ENCODE measurements at places on chromosomes 6 and 20.

DNA sequence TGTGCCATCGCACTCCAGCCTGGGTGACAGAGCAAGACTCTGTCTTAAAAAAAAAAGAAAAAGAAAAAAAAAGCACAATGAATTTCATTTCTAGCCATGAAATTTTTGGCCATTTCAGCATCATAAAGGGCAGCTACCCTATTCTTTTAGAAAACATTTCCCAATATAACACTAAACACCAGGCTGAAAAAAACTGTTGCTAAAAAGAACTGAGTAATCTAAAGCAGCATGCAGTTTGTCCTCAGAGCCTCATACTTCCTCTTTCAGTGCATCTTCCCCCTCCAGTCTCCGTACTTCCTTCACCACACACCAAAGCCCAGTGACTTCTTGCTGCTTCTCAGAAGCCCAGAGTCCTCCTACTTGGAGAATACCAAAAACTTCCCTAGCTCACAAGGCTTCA is 5.6 kb upstream of the IFNGR1 start:
- DNase-seq: no peak

GRCh38 chr6:31423550-31423949 is 20.2 kb downstream of the MICA start:
- no peak for DNase-seq

DNA sequence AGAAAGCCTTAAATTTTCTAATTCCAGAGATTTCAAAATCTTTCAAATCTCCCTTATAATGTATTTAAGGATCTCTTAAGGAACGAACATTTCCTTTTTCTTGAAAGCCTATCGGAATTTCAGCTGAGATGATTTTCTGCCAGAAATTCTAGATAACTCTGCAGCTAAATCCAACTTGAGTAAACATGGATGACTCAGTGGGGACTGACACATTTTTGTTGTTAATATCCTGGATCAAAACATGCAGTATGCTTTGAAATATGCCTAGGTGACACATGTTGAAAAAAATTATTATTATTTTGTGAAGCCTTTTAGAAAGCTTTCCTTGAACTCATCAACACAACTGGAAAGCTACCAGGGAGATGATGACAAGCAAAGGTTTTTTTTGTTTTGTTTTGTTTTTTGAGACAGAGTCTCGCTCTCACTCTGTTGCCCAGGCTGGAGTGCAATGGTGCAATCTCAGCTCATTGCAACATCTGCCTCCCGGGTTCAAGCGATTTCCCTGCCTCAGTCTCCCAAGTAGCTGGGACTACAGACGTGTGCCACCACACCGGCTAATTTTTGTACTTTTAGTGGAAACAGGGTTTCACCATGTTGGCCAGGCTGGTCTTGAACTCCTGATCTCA is 140.1 kb upstream of the SNX9 start:
- peak; percentile 72 for DNase-seq

- no peak for DNase-seq
Observed at GRCh38 chr20:8304124-8304816, 172.2 kb downstream of the PLCB1 start.

- no peak for DNase-seq
Observed at GRCh38 chr6:28215425-28215824, 9.7 kb upstream of the ZSCAN9 start.

- no peak for DNase-seq
Observed at GRCh38 chr6:39758905-39759605, 33.1 kb upstream of the DAAM2 start.

- peak; percentile 38 for DNase-seq
Observed at GRCh38 chr20:11204926-11205768, 531.3 kb upstream of the JAG1 start.

- no peak for DNase-seq
Observed at GRCh38 chr6:82720992-82721391, 344.6 kb downstream of the UBE3D start.

- DNase-seq: peak; percentile 24
Observed at GRCh38 chr6:150352321-150353296, 16.2 kb upstream of the IYD start.

DNA sequence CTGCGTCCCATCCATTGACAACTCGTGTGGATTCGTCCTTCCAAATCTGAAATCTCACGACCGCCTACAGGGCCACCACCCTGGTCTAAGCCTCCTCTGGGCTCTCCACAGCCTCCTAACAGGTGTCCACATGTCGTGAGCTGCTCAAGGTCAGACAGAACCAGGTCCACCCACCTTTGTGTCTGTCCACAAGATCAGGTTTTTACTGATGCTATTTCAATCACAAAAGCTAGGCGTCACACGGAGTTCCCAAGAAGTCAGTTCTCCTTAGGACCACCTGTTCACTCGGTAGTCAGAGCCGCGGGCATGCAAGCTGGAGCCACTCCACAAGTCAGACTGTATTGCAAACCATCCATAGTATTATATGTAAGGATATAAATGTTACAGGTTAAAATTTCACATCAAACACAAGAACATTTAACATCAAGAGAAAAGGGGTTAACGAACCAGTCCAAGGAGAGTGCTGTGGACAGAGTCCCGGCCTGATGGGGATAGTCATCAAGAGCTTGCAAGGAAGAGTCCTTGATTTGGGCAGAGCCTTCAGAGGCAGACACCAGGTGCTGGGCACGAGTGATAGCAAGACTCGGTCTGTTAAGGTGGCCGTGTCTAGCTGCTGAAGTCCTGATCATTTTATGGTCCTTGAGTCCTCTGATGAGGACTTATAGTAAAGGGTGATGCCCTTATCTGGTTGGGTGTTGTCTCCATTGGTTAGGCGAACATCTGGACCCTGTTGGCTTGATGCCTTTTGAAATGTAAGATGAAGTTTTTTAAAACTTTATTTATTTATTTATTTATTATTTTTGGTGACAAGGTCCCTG is 731 bp upstream of the DNPH1 start:
- DNase-seq: no peak

GRCh38 chr6:89258912-89259311 is 41.8 kb upstream of the GABRR1 start:
- DNase-seq: no peak

DNA sequence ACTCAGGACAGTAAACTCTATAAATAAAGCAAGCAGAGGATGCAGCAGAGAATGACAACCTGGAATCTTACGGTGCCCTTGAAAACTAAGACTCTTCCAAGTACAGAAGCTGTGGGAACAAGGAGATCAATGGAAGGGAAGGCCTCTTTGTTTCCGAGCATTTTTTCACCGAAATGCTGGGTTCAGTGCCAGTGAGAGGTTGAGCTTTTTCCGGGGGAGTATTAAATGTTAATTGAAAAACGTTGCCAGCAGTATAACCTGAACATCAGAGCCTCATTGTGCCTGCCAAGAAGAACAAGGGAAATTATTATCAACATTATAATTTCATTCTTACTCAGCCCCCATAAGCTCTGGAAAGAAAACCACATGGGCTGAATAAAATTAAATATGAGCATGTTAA is 17.5 kb downstream of the OPRM1 start:
- no peak for DNase-seq

DNA sequence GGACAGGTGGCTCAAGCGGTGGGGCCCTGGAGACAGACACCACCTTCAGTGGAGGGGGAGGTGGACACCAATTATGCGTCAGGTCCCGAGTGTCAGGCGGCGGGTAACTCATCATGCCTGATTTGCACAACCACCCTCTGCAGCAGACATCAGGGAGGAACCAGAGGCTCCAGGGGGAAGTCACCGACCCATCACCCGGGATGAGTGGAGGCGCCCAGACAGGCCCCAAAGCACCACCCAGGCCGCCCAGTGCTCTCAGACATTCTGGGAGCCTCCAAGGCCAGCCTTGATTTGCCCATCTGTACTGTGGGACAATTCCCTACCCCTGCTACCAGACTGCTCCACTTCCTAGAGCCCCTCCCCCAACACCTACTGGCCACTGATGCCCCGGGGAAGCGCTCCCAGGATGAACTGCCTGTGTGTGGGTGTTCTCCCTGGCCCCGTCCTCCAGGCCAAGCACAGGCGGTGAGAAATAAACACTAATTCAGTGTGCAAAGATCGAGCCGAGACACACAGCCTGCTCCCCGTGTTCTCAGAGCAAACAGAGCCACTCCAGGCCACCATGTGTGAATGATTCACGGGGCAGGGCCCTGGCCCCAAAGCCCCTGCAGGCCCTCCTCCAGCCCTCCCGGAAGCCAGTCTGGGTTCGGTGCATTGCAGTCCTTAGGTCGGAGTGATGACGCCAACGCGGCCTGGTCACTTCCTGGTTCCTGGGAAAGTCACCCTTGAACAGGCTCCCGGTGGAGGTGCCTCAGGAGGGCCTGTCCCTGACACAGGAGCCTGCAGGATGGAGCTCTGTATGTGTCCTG is 107.2 kb downstream of the ASXL1 start:
- peak; percentile 63 for DNase-seq

DNA sequence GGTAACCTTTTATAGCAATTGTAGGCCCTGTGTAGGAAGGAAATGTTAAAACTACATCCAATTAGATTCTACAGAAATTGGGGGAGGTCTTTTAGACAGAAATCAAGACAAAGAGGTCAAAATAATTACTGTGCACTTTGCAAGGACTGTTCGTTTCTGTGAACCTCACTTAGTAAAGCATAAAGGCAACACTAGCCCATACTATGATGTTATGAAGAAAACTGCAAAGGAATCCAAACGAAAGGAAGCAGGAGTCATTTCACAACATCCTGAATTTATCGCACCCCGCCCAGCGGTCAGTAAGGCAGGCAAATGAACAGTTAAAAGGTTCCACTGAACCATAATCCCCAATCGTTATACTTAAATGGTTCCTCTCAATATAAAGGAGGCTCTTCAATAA is 429.5 kb upstream of the ARID1B start:
- no peak for DNase-seq

- DNase-seq: no peak
Observed at GRCh38 chr6:8481727-8482126, 46.4 kb upstream of the SLC35B3 start.

DNA sequence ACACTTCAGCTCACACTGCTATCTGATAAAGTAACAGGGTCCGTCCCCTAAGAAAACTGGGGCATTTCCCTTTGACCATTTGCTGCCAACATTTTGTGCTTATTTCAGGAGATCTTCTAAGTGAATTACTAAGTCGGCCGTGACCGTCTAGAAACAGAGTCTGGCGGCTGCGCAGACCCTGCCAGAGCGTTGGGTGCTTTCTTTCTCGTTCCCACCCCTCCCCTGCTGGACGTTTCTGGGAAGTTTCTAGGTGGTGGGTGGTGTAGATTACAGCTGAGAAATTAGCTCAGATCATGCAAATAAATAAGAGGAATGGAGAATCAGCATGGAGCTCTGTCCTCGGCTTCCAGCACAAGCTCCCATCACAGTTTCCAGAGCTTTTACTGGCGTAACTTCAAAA is 128.1 kb downstream of the MYLK4 start:
- no peak for DNase-seq

DNA sequence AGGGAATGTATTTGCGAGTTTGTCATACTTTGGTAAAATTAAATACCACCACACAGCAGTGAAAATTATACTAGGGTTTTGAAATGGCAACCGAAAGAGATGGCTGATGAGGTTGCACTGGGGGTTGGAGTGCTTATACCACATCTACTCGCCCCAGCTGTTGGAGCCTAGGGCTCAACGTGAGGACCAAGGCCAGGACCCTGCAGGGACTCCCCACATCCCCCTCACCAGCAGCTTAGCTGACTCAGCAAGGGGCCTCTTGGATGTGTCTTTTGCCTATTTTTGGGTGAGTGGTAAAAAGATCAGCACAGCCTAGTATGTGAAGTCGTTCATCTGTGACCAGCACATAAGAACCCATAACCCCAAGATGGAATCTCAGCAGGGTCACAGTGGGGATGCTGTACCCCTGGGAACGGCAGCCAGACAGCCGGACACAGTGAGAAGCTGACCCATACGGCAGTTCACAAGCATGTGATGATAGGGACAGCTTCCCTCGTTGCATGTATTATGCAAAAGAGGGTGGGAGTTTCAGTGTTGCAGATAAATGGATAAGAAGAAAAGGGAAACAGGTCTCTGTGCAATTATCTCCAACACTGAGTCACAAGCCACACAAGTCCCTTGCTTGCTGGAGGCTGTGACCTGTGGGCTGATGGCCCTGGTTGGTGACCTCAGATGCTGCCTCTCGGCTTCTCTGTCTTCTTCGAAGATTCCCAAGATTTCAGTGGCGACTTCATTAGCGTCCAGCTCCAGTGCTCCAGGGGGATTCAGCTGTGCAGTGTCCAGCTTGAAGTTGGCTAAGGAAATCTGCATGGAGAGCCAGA is 20.9 kb upstream of the SPO11 start:
- no peak for DNase-seq

DNA sequence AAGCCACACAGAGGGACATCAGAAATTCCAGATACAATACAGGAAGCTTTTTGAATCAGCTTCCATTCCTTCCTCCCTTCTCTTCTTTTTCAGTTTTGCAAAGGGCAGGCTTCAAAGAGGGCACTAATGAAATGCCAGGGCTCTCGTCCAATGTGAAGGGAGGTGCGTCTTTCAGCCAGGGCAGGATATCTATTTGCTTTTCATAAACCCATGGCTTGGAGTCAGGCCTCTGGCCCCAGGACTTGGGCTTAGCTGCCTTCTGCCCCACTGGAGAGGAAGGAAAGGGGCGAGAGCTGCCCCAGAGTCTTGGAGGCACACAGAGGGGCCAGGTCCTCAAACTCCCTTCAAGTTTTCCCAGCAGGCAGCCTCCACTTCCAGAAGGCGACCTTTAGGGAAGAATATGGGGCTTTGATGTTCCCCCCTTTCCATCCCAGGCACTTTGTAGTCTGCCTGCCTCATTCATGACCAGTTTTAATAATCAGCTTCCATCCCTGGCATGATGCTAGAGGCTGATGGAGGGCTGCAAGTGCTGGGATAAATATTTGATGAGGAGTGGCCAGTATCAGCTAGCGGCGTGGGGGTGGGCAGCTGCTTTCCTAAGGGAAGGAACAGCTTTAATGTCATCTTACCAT is 234.8 kb downstream of the NRN1 start:
- DNase-seq: no peak

DNA sequence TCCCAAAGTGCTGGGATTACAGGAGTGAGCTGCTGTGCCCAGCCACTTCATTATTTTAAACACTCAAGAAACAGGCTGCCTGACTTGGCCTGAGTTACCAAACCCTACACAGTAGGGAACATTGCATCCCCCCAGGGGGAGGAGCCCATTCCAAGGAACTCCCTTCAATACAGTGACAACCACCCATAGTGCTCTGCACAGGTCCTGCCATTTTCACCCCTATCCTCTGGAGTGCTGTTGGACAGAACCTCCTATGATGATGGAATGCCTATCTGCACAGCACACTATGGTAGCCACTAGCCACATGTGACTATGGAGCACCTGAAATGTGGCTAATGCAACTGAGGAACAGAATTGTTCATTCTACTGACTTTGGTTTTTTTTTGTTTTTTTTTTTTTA is 11.7 kb downstream of the ACOT8 start:
- DNase-seq: no peak

DNA sequence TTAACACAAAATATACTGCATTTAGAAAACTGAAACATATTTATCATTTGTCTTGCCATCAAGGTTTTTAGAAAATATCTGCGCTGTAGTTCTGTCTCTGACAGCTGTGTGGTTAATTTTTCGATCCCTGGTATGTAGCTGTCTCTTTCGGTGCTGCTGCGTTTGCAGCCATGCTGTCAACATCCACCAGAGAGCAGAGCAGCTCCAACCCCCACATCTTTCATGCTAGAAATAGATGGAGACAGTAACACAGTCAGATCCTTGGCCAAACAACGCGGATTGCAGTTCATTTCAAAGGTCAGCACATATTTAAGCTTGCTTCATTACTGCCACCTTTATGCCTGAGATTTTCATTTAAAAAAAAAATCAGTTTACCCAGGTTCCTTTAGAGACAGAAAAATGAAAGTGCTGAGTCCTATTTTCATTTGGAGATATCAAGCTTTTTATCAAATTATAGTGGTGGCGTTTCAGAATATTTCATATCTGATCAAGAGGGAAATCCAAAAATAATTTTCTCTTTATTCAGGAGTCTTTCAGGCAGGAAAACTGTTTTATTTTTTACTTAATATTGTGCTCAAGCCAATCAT is 157.7 kb upstream of the MMS22L start:
- DNase-seq: peak; percentile 7
